ENCODE measurements at places on chromosomes 11 and 22.
A peak's percentile ranks its signal among the peaks of the same experiment; 100 is the strongest.

- DNase-seq, result no peak
Measured at GRCh38 chr11:27451244-27451965, 21.2 kb downstream of the LGR4 start.

DNA sequence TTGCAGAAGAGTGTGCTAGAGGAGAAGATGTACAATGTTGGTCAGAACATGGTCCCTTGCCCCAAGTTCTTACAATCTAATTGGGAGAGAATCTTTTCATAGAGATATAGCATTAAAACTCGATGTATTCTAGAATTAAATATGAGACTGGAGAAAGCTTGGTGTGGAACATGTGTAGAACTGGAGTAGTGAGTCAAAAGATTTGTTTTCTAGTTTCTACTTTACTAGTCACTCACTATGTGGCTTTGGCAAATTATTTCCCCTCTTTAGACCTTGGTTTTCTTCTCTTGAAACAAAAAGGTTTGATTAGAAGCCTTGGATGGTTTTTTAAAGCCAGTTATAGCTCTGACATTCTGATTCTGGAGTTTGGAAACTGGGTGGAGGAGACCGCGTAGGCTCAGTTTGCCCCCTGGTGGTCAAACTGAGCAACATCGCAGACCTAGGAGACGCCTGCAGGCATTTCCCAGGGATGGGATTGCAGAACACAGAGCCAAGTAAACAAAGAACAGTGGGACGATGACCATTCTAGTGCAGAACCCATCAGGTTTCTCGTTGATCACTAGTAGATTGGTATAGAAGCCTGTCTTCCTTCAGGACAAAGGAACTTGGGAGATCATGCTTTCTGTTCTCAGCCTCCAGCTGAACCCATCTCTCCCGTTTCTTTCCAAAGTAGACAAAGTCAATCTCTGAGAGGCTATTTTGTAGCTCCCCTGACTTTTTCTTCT lies 8.5 kb upstream of the CHRDL2 start:
- DNase-seq, result no peak

DNA sequence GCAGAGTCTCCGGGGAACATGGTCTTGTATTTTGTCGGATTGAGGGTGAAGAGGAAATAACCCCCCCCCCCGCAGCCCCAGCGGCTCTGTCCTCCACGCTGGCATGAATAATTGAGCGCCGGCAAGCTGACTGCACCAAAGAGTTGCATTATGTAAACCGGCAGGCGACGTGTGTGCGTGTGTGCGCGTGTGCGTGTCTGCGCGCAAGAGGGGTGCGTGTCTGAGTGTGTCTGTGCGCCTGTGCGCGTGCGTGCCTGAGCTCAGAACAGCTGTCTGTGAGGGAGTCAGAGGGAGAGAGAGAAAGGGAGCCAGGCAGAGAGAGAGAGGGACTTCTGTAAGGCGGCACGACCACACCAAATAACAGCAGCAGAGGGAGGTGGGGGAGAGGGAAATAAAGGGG lies 94.4 kb downstream of the SCN3B start:
- no peak for DNase-seq

GRCh38 chr22:36052505-36052941 lies 23.9 kb upstream of the RBFOX2 start:
- DNase-seq, result no peak

- DNase-seq, result no peak
Measured at GRCh38 chr11:107785401-107785800, 73.2 kb downstream of the SLC35F2 start.

DNA sequence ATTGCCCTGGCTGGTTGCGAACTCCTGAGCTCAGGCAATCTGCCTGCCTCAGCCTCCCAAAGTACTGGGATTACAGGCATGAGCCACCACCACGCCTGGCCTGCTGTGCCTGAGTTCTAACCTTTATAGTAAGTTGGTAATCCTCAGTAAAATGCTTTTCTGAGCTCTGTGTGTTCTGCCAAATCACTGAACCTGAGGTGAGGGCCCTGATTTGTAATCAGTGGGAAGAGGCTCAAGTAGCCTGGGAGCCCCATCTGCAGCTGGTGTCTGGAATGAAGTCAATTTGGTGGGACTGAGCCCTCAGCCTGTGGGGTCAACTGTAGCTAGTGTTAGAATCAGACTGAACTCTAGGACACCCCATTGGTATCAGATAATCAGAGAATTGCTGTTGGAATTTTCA lies 72.6 kb upstream of the PARVG start:
- no peak for DNase-seq

- DNase-seq, result no peak
Measured at GRCh38 chr11:119316729-119317591, at the start of gene MCAM. Gene MCAM (minus strand): TSS chr11:119317130. CDS start chr11:119317101, 29 bp downstream.

- no peak for DNase-seq
Measured at GRCh38 chr11:65777241-65777640, 3.5 kb downstream of the AP5B1 start.

DNA sequence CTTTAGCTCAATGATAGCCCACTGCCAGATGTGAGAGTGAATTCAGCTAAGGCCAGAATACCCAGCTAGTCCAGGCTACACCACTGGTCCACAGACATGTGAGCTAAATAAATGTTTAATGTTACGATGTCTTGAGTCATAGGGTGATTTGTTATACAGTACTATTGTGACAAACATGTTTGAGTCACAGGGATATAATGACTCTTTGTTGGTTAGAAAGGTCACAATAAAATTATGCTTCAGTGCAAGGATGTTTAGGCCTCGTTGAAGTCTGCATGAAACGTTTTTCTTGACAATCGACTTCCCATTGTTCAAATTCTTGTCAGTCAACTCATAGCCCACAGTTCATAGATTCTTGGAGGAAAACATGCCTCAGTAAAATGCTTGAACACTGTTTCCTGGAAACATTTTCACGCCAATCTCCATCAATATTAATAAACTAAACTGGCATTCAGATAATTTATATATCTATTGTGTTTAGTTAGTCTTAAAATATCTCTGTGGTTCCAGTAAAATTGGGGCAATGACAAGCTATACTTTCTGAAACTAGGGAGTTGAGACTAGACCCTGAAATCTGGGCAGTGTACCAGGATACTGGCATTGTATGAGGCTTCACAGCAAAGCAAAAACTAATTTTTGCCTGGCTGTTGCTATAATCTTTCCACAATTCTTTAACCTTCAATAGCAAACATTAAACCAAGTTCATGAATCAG lies 650.8 kb upstream of the KIRREL3 start:
- no peak for DNase-seq

DNA sequence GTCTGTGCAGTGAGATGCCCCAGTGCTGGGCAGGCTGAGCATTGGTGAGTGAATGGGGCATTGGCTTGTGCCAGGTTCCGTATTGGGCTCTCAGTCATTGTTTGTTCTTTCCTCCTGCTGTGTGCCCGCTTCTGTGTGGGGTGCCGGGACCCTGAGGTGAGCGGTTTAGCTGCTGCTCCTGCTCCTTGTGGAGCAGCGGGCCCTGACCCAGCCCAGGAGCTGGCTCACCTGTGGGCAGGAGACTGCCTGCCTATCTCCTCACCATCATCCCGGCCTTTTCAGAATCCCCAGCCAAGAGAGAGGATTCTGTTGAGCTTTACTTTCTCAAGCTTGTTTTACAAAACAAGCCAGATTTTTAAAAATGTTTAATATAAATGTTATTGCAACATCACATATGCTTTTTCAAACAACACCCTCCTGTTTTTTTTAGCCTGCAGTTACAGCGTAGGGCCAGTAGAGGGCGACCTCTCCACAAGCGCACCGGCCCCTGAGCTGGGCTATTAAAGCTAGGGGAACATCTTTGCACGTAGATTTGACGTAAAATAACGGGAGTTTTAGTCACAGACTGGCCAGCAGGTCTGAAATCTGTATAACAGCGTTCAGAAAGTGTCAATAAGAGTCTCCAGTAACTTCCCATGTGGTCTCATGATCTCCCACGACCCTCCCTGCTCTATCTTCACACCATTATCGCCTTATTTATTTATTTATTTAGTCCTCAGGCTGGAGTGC lies 25.1 kb upstream of the RELT start:
- no peak for DNase-seq

DNA sequence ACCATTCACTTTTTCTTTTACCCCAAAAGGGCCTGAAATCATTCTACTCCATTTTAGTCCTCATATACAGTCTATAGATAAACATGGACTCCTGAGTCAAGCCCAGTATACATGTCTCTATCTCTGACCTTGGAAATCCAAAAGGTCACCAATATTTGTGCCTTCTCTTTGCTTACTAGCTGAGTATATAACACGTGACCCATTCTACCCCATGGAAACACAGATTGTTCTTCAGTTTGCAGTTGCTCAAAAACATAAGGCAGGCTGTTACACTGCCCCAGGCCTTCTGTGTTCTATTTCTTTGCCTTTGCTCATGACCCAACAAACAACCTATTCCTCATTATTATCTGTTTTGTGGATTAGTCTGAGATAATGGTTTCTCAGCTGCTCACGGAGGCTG lies 5.8 kb downstream of the NRIP3 start:
- DNase-seq, result no peak

DNA sequence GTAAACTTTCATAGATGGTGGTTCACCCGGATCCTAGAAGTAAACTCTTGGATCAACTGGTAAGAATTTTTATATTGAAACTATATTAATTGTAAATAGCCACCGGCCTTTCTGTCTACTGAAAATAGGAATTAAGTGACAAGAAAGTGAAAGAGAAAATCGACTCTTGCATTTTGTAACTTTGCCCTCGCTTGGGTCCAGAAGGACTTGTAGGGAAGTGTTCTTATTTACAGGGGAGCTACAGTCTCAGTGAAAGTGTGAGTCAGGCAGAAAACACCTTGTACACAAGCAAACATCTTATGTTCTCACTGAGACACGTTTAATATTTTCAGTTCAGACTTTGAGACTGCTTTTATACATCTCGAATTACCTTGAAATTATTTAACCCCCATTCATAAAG lies 238.9 kb downstream of the BLID start:
- no peak for DNase-seq

GRCh38 chr11:121394785-121395184 lies 57.3 kb upstream of the SORL1 start:
- DNase-seq, result no peak

GRCh38 chr11:102341844-102342318 lies 5.1 kb upstream of the BIRC2 start:
- peak; percentile 58 for DNase-seq

GRCh38 chr22:35840302-35840739 lies 122.6 kb downstream of the APOL5 start:
- peak; percentile 81 for DNase-seq

- no peak for DNase-seq
Measured at GRCh38 chr22:26385164-26385563, 43.9 kb upstream of the ASPHD2 start.

DNA sequence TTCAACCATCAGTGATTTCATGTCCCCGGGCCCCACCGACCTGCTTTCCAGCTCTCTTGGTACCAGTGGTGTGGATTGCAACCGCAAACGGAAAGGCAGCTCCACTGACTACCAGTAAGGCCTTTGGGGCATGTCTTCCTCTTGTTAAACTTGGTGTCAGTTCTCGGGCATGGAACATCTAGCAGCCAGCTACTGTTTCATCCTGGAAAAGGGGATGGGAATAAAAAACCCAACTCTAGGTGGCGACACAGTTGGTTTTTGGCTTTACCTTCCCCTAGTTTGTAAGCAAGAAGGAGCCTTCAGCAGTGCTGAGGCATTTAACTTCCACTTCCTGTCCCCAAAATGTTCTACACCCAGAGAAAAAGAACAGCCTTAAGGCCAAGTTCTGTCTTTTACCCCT lies 76.7 kb downstream of the BMAL1 start:
- no peak for DNase-seq

- no peak for DNase-seq
Measured at GRCh38 chr22:39252461-39253434, 8.0 kb upstream of the PDGFB start.

All from brain pericyte (primary cell).